ENCODE measurements at places on chromosomes 16 and 17.

DNA sequence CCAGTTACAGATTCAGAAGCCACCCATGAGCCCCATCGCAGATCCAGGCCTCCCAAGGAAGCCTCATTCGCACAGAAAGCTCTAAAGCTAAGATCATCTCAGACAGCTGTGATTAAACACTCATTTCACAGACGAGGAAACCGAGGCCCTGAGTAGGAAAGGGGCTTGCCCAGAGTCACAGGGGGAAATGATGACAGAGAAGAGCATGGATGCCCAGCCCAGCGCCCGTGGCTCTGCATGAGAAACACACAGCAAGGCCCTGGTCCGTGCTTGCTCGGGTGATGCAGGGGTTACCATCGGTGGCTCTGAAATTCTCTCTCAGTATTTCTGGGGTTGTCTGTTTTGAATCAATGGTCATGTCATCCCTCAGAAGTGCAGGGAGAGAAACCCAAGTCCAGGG is 109.6 kb downstream of the C16orf78 start:
- no peak for DNase-seq

GRCh38 chr17:15334266-15334665 is 7.1 kb downstream of the TEKT3 start:
- DNase-seq, result no peak

DNA sequence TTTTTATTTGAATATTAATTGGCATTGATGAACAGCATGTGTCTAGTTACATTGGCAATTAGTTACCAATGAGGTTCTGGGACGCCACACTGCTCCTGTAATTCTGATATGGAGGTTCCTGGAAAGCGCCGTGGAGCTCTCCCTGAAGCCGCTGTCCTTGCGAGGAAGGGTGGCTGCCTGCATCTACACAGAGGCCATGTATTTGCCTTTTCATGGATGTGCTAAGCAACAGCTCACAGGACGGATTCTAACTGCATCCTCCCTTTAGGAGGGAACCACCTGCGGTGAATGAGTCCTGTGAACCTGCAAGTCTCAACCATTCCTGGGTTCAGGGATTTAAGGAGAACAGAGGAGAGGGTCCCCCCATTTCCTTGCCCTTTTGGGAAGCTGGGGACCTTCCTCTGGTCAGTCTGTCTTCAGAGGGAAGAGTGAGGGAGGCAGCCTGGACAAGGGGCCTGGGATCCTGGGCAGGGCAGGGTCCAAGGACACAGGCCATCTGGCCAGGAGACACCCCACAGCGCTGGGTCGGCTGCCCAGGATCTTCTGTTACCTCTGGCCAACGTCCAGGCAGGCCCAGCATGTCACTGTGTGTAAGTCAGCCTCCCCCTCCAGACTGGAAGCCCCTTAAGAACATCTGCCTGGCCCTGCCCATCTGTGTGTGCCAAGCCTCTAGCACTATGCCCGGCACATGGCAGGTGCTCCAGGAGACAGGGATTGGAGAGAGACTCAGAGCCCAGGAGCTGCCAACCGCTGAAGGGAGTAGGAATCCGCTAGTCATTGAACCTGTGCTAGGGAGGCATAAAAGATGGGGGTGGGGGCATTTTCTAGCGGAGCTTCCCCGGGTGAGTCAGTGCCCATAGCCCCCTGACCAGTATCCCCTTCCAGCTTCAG is 314.1 kb upstream of the TNRC6C start:
- DNase-seq, result no peak

DNA sequence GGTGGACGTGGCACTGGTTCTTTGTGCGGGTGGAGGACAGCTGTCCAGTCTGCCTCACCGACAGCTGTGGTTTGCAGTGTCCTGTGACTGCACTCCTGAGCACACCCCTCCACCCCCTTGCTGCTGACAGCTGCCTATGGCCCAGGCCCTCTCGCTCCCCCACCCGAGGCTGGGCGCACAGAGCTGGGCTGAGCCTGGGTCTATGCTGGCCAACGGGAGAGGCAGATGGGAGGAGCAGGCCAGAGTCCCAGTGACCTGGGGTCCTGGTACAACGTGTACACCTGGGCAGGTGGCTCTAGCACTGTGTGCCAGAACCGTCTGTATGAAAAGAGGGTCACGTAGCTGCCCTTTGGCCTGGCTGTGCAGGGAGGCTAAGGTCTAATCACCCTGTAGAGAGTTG is 30.5 kb downstream of the BAIAP2 start:
- DNase-seq, result no peak

GRCh38 chr16:86337581-86338402 is 172.5 kb upstream of the FOXF1 start:
- no peak for DNase-seq

All from stimulated activated CD4-positive, alpha-beta T cell treated with anti-CD3 and anti-CD28 coated beads, Interleukin-12 subunit alpha, Interleukin-12 subunit beta, amount 100 ng/mL, for 48 hours (primary cell).